Stimulated activated CD8-positive, alpha-beta memory T cell treated with anti-CD3 and anti-CD28 coated beads, Interleukin-4, amount 100 ng/mL, for 1 hour (primary cell): ENCODE measurements at places on chromosomes 11 and 22.

DNA sequence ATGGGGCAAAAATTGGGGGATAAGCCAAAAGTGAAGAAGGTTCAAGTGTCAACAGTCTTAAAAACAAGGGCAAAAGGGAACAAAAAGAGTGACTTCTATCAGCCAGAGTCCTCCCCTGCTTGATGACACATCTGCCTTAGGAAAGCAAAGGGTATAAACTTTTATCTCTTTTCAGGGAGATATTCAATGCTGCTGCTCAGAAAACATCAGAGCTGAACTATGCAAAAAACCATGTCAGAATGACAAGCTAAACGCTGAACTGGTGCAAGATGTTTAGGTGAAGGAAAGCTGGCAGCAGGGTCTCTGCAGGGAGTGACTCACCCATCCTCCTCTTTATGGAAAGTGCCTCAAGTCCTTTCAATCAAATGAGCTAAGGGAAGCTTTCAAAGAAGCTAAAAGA, 24.7 kb downstream of the ALG9 start:
- DNase-seq: no peak

- no peak for DNase-seq
These were observed 6.7 kb downstream of the LRFN4 start for GRCh38 chr11:66863428-66864125.

- DNase-seq: no peak
These were observed 3.1 kb upstream of the UBE2L3 start for GRCh38 chr22:21564411-21564810.

- no peak for DNase-seq
These were observed 10.2 kb upstream of the NECTIN1 start for GRCh38 chr11:119739021-119739703.

DNA sequence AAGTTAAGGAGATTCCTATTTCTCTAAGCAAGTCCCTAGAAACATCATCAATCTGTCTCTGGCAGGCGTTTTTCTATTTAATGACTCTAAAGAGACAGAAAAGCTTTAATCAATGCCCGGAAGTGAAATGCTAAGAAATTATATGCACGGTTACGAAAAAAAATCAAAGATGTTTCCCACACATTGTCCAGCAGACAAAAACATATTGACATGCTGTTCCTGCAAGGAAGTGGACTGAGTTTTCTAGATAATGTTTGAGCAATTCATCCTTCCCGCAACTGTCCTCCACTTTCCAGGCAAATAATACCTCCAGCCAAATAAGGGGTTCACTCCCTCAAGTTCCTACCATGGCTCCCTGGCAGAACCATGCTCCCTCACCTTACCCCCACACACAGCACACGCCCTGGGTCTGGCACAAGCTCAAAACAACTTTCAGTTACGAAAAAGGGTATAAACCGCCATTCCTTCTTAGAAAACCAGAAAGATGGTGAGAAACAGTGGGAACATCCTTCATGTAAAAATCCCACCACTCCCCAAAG, 29.6 kb downstream of the GALNT18 start:
- no peak for DNase-seq

DNA sequence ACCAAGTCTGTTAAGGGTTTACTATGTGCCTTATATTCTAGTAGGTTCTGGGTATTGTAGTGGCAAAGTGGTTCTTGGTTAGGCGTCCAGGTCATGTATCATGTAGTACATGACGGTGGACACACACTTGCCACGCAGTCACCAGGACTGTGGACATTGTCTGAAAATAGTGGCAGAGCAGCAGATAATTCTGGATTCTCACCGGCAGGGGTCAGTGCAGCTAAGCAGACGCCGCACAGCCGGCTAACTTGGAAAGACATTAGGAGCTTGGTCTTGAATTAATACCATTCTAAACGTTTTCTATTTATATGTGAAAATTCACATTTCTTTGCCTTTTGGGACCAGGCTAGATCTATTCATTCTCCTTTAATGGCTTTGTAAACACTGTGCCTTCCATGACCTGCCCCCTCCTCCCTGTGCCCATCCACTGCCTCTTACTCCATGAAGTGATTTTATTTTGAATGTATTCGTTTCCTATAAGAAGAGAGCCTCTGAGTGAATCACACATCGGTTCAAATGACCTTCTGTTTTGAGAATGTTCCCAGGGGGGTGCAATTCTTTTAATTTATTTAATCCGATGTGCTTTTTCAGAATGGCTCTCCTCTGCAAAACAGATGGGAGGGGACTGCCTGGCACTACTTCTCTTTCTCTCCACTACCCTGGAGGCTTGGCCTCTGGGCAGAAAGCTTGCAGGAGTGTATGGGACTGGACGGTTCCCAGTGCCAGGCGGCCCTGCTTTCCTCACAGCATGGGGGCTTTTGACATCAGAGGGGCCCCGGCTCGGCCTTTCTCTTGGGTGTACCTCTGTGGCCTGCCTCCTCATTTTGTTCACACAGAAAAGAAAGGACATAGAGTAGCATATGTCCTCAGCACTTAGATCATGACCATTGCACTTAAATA, 378.0 kb downstream of the NTM start:
- no peak for DNase-seq

DNA sequence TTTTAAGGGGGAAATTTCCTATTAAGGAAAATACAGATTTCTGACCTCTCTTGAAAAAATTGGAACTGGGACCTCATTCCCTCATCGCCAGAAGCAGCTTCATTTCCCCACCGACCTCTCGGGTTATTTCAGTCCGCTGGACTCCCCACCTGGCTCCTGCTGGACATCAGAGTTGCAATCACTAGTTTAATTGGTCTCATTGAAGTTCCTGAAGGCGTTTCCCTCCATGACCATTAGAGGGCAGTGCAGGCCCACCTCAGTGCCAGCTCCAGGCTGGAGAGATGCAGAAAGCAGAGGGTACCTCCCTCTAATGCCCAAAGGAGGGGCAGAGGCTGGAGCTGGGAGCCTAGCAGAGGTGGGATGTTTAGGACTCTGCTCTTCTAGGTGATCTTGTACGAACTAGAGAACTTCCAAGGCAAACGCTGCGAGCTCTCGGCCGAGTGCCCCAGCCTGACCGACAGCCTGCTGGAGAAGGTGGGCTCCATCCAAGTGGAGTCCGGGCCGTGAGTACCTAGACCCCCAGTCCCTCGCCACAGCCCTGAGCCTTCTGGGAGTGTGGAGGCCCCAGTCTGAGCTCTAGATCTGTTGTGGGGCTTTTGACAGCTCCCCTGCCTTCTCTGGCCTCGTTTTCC, 2.7 kb downstream of the CRYBB3 start:
- DNase-seq: peak; percentile 2

- no peak for DNase-seq
These were observed 6.4 kb upstream of the TBC1D10A start for GRCh38 chr22:30332994-30333706.

DNA sequence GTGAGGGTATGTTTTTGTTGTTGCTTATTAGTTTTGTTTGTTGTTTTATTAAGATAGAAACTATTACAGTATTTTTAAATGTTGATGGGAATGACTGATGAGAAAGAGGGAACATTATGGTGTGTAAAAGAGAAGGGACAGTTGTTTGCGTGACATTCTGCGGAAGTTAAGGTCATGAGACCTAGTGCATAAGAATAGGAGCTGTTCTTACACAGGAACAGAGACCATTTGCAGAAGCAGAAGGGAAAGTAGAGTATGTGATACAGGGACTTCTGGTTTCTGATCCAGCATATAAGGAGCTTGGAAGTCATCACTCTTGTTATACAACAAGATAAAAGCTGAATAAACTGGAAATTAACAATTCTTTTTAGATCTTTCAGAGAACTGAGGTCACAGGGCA, 299.2 kb upstream of the API5 start:
- DNase-seq: no peak

- peak; percentile 94 for DNase-seq
These were observed at the start of gene B3GAT3 for GRCh38 chr11:62621567-62622470. B3GAT3 (minus strand) TSS chr11:62621986; CDS start chr11:62621947, 39 bp downstream.

- no peak for DNase-seq
These were observed 3.5 kb downstream of the VPS37C start for GRCh38 chr11:61157743-61158142.

- DNase-seq: no peak
These were observed 5.7 kb upstream of the ACAT1 start for GRCh38 chr11:108115500-108116140.

DNA sequence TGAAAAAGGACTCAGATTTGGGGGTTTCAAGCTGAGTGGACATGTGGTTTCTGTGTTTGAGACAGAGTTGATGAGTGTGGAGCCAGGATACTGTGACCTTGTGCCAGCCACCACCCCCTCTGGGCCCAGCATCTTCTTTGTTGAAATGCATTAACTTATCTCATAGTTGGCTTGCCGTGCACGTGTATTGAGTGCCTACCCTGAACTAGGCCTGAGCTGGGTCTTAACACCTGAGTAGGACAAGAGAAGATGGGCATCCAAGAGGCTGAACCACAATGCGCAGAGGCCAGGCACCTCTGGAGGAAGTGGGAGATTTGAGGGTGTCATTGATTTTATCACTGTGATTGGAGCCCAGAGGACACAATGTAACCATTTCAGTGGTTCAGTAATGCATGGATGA, 117.6 kb upstream of the CRYBB3 start:
- DNase-seq: no peak

GRCh38 chr11:44071157-44071556, 5.1 kb downstream of the ACCS start:
- no peak for DNase-seq

- DNase-seq: no peak
These were observed 8.0 kb upstream of the PSMC3 start for GRCh38 chr11:47434011-47434786.

DNA sequence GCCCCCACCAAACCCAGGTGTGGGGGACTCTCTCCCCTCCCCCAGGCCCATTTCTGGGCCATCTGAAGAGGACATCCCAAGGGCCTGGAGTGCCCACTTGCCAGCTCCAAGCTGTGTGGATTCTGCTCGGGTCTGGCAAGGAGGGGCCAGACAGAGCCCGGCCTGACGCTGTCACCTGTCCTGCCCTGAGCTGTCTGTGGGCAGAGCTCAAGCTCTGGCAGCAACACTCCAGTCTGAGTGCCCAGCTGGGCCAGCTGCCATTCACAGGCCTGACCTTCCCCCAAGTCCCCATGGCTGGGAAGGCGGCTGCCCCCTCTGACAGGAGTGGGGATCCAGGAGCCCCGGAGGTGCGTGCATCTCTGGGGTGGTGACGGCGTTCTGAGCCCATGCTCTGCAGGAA, 6.2 kb upstream of the PIM3 start:
- no peak for DNase-seq

DNA sequence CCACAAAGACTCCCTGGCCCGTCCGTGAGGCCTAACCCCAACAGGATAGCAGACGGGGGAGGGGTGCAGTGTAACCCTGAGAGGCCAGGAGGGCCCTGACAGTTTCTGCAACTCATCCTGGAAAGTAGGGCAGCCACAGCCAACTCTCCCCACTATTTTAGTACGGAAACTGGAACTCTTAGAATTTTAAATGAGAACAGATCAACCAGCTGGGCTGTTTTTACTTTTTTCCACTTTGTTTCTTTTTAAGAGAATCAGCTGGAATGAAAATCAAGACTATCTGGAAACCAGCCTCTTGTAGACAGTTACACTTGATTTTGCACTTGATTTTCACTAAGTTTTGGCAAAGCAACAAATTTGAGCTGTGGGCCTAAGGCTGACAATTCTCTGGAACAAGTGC, 42.7 kb upstream of the NRIP3 start:
- DNase-seq: no peak

DNA sequence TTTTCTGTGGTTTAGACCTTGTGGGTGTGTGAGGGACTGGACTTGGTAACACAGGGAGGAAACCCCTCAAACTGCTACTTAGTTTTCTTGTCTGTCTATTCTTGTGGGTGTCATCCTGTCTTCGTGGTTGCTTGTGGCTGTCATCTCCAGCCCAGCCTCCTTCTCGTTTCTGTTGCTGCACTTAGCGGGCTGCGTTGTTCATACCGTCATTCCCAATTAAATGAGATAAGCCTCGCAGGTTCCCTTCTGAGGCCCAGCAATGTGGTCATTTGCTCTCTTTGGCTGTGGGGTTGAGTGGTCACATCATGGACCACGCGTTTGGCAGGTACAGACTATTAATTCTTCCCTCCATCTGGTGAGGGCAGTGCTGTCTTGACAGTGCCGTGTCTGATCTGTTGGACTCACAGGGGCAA, 18.8 kb downstream of the PANX1 start:
- DNase-seq: no peak

- no peak for DNase-seq
These were observed 42.7 kb downstream of the SCN3B start for GRCh38 chr11:123611698-123612097.

DNA sequence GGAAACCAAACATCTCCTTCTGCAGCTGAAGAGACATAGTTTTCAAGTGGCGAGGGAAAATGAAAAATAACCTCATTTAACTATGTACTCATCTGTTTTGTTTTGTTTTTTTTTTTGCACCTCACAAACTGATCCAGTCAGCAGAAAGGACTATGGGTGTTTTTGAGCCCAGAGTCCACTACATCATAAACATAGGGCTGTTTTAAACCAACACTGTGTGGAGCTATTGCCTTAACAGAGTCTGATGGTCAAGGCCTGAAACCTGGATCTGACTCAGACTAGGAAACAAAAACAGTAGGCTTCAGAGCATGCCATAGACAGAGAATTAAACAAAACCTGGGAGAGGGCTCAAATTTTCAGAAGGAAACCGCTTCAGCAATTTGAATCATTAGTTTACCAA, 99.3 kb upstream of the FSHB start:
- DNase-seq: no peak

- no peak for DNase-seq
These were observed 75.7 kb upstream of the SUSD2 start for GRCh38 chr22:24105631-24106030.

- no peak for DNase-seq
These were observed 58.7 kb upstream of the FDX1 start for GRCh38 chr11:110371084-110371483.

- DNase-seq: no peak
These were observed 121.5 kb downstream of the CEP164 start for GRCh38 chr11:117449111-117449693.

- no peak for DNase-seq
These were observed 3.6 kb downstream of the SHANK3 start for GRCh38 chr22:50676180-50676636.

- no peak for DNase-seq
These were observed 63.4 kb downstream of the MYH9 start for GRCh38 chr22:36324414-36324813.

DNA sequence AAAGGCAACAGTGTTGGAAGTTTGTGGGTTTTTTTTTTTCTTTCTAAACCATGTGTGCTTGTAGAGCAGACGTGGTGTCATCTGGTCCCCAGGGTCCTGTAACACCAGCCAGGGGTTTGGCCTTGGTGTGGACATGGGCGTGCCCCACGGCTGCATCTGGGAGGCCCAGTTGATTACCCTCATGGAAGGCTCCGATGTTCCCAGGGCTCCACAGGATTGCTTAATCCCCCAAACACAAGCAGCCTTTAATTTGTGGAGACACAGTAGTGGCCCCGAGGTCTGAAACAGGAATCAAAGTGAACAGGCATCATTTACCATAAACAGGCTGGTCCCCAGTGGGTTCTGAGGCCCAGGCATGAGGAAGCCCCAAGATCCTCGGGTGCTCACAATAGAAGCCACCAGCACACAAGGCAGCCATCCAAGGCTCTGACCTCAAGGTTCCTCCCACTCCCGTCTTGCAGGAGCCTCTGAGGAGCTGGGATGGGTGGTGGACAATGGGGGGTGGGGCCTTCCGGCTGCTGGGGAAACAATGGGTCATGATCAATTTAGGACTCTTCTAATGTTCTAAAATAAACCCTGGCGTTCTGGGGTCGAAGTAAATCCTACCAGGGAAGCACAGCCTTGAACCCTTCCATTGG, 115.0 kb upstream of the CD82 start:
- DNase-seq: no peak
